ENCODE measurements at places on chromosomes 1 and 21.

DNA sequence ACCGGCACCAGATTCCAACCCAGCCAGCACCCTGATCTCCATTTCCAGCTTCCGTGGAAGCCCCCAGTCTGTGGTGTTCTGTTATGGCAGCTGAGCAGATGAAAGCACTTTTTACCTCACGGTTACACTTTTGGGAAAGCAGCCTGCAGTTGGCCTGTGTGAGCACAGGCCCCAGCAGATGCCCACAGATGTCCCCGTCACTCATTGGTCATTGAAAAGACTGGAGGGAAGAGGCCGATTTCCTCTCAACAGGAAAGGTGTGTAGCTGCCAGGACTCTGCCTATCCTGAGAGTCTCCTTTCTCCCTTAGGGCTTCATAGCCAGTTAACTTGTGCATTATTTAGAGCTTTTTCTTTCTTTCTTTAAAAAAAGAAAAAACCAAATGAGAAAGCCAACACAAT lies 123.0 kb downstream of the PCBP3 start:
- no peak for DNase-seq

GRCh38 chr1:40621821-40622450 lies 43.5 kb downstream of the RIMS3 start:
- DNase-seq: no peak

- DNase-seq: peak; percentile 81
These were observed 2.5 kb upstream of the PNRC2 start for GRCh38 chr1:23957096-23957495.

GRCh38 chr1:14138687-14139086 lies 438.7 kb downstream of the PRDM2 start:
- DNase-seq: no peak

DNA sequence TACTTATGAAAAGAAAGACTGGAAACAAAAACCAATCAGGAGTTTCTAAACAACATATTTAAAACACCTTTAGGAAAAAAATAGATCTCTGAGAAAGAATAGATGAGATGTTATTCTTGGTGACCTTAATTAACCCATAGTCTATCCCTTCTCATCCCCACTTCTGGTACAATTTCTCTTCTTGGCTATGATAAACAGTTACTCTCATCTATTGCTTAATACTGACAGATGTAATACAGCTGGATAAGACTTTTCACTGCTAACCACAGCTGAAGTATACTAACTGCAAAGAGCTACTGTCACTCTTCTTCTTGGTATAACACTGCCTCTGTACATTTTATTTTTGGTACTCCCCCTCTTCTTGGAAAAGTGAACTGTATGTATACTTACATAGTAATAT lies 15.2 kb downstream of the EXTL2 start:
- DNase-seq: no peak

DNA sequence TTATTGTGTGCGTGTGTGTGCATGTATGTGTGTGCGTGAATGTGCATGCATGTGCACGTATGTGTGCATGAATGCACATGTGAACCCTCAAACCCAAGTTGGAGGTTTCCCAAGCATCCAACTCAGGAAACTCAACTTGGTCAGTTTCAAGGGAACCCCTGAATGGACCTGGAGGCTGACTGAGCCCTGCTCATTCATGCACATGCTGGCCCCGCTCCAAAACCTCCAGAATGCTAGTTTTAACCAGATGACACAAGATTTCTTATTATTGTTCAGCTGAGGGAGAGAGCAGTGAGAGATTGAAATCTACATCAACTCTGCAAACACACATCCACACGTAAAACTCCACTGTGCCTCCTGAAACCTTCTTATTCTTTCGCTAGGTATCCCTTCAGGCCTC lies 104.4 kb downstream of the OMA1 start:
- no peak for DNase-seq

GRCh38 chr1:201310986-201311355 lies 27.7 kb downstream of the PKP1 start:
- DNase-seq: no peak

DNA sequence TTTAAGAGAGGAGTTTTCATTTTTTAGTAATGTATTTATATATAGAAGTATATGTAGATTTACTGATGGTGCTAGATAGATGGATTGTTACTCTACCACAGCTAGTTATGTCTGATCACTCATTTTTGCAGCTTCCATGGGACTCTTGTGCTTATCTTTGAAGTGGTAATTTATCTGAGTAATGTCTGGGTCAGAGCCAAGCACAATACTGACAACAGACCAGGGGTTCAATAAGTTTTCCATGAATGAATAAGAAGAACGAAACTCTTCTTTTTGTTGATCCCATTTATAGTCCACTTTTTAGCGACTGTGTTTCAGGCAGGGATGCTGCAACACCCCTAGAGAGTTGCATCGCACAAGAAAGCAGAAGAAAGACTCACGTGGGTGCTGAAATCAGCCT lies 935.2 kb downstream of the PLA2G4A start:
- DNase-seq: no peak

DNA sequence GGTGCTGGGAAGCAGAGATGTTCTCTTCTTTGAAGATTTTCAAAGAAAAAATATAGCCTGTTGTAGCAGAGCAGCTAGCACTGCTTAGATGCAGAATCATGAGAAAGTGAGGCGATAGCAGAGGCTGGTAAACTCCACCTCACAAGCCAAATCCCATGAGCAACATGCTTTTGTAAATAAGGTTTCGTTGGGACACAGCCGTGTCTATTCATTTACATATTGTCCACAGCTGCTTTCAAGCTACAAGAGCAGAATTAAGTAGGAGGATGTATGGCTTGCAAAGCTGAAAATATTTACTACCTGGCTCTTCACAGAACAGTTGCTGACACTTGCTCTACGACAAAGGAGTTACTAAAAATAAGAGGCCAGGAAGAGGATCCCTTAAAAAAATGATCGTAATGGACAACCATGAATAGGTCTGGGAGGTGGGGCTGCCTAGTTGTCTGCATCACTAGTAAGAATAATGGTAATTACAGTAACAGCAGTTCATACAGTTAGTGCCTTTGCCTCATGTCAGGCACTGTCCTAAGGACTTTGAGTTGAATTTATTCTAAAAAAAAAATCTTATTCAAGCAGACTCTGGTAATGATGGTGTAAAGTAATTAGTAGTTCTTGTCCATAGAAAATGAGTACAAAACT lies 622.0 kb downstream of the KIF26B start:
- no peak for DNase-seq

All from mucosa of descending colon (tissue), 3 donors.